ENCODE measurements at places on chromosomes 7 and 10. TPM values are rescaled to one million over a fixed set of nuclear protein-coding genes. Genes with fewer than 3 reads are reported as not detected.

Gene PLEKHA1
- 60.1 TPM for total RNA-seq

Gene HPSE2
- total RNA-seq = not detected

Gene CLDN3
- not detected for total RNA-seq

Gene AGR2
- total RNA-seq = not detected

Gene MYH16
- not detected for total RNA-seq

Gene SEMA3E
- 0.53 TPM for total RNA-seq

- DNase-seq = no peak
Observed at GRCh38 chr10:76514321-76514720, 1082.9 kb downstream of the LRMDA start.

DNA sequence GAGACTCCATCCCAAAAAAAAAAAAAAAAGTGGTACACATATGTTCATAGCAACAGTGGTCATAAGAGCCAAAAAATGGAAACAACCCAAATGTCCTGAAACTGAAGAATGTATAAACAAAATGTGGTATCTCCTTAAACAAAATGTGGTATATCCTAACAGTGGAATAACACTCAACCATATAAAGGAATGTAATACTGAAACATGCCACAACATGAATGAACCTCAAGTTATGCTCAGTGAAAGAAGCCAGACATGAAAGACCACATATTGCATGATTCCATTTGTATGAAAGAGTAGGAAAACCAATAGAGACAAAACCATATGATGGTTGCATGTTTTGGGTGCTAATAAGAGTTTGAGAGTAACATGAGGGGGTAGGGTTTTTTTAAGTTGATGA is 3.1 kb downstream of the GJC3 start:
- DNase-seq = no peak

DNA sequence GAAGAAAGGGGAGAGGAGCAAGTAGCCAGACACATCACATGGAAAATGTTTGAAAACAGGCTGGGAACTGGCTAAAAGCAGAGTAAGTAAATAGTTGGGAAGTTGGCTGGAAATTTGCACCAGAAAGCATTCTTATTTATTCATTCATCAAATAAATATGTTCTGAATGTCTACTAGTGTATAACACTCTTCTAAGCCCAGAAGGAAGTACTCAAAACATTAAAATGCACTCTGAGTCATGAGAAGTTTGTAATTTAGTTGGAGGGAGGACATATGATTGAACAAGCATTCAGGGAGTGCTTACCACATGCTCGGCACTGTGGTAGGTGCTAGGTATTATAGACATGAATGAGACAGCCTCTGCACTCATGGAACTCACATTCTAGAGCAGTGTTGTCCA is 37.0 kb upstream of the CNNM1 start:
- DNase-seq = no peak

GRCh38 chr7:27969346-27969745 is 211.2 kb downstream of the JAZF1 start:
- no peak for DNase-seq

DNA sequence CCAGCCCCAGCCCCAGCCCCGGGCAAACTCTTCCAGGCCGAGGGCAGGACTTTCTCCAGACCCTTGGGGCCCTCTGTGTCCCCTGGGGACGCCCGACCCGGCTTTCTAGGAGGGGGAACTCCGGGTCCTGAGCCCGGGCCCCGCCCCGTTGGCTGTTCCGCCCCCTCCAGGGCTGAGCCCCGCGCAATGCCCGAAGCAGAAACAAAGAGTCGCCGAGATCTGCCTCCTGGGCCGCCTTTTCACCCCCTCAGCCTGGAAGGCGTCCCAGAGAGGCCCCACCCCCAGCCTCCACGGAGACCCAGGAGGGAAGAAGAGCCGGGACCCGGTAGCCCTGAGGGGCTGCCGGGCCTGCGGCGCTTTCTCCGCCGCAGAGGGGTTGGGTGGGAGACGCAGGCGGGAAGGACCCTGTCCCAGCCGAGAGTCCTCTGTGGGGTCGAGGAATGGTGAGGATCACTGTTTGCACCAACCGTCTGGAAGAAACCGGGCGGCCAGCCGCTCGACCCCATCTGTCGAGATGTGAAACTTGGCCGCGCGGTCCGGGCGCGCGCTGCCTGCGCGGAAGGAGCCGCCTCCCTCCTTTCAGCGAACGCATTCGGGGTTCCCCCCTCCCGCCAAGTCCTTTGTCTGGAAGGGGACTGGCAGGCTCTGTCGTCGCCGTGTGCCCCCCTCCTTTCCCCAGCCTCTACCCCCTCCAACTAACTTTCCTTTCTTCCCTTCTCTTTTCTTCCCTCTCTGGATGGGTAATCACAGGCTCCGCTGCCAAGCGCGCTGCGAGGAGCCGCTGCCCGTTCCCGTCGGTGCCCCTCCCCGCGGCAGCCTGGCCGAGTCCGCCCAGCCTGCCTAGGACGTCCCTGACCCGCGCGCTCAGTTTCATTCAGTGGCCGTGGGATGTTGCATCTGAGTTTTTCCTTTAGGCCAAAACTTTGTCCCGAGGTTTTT is 10.2 kb downstream of the EN2 start:
- no peak for DNase-seq

DNA sequence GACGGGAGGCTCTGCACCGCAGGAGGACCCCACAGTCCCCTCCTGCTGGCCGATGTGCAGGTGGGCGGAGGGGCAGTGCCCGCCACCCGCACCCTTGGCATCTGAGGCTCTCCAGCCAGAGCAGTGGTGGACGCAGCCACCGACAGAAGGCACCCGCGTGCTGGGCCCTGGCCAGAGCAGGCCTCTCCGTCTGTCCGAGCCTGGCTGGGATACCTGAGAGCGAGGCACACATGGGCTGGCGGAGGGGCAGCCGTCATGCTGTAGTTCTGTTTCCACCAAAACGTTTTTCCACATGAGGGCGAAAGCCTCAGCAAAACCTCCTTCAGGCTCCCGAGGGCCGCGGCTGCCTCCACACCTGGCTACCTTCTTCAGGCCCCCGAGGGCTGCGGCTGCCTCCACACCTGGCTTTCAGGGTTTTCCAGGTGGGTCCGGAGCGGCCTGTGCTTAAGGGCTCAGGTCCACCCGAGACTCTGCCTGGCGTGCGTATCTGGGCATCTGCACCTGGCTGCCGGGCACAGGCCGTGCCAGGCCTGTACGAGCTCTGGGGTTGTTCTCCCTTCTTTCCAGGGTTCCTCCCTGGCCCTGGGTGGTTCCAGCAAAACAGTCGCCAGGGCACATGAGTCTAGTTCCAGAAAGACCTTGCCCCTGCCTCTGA is 115.5 kb downstream of the INPP5A start:
- no peak for DNase-seq

- DNase-seq = no peak
Observed at GRCh38 chr7:37180828-37181549, 267.7 kb downstream of the ELMO1 start.

DNA sequence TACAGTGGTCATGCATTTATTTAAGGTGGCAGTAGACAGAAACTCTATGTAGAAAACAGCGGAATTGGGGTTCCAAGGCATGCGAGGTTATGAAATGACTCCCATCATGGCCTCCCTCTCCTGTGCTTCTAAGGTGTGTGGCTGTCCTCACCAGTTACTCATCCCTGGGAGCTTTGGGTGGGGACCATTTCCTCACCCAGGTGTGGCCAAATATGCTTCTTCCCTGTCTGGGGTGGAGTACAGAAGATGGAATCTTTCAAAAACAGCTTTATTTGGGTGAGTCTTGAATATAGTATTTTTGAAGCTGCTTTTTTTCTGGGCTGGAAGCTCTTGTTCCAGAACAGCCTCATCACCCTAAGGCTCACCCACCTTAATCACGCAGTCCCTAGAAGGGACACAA is 139.0 kb downstream of the NRF1 start:
- DNase-seq = no peak

DNA sequence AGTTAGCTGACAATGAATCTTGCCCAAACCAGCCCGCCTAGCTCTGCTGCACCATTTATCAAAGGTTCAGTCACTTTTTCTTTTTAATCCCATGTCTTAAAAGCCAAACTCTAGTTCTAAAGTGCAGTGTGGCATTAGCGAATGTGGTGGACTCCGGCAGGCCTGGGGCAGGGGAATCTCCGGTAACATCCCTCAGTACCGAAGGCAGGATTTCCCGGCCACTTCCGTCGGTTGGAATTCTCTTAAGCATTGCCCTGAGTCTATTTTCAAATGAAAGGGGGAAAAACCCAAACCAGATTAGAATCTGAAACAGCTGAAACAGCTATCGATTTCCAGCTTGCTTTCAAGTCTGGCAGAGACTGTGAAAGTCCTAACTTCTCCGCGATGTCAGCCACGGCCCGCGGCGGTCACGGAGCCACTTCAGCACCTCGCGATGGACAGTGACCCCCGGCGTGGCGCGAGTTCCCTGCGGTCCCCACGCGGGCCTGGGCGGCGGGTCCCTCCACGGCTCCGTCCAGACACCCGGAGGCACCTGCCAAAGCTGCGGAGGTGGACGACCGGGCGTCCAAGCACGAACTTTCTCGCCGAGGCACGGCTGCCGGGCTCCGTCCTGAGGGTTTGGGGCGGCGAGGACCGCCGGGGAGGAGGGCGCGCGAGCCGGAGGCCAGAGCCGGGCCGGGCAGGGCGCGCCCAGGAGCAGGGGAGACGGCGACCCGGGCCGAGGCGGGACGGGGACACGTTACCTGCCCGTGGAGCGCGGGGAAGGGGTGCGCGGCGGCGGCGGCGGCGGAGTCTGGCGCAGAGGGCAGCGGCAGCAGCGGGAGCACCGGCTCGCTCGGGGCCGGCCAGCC is 745 bp downstream of the TCERG1L start:
- DNase-seq = no peak

DNA sequence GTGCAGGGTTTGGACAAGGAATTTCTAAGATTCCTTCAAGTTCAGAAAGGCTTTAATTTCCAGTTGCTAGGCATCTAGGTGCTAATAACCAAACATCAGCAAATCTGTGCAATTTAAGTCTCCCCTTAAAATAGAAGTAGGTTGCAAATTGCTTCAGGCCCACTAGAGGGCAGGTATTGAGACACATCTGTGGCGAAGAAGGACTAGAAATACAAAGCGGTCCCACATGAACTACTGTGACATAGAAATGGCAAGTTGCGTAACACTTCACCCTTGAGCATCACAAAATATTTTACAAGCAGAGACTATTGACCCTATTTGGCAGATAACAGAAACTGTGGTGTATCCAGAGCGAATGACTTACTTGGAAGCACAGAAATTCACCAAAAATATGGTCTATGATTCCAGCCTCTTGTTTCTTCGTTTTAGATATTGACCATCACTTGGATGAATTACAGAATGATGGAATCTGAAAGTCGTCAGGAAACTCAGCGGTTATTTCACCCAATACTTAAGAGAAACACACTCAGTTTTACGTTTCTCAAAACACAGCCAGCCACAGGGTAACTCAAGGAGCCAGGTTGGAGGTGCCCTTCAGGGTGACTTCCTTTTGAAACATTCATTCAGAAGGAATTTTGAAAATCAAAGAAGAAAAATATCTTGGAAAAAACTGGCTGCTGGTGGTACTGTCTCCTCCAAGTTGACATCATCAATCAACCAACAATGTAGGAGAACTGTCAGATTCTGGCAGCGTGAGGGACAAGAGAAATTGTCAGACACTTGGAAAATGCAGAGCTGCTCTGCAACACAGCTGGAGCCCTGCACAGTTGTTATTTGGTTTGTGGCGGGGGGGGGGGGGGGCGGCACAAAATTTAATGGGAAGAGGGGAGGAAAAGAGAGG is 256.3 kb upstream of the MINDY3 start:
- DNase-seq = no peak

GRCh38 chr10:99172128-99172738 is 63.4 kb downstream of the HPSE2 start:
- no peak for DNase-seq

- DNase-seq = no peak
Observed at GRCh38 chr10:89301721-89302445, at the start of gene IFIT2. IFIT2 (plus strand) TSS chr10:89302046; CDS start chr10:89302124, 78 bp downstream.
